ENCODE measurements at places on chromosomes 2 and 18.
A peak's percentile ranks its signal among the peaks of the same experiment; 100 is the strongest.

GRCh38 chr18:37565101-37565976 is at the start of gene CELF4:
Gene CELF4, minus strand, starts transcription at chr18:37565798.
- DNase-seq, result no peak

DNA sequence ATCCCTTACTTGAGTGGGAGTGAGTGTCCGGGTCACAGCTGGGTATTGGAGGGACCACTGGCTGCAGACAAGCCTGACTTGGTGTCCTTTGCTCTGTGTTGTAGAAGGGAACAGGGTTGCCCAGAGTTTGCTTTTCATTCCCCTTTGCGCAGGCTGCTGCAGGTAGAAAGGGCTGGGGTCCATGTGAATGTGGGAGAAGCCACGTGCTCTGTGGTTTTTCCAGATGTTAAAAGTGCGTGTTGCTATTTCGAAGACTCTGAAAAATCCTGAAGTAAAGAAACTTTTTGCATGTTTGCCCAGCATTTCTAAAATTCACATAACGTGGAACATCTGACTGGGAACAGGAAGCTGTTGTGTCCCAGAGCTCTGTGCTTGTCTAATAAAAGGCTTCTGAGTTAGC is 28.8 kb downstream of the GLI2 start:
- no peak for DNase-seq

DNA sequence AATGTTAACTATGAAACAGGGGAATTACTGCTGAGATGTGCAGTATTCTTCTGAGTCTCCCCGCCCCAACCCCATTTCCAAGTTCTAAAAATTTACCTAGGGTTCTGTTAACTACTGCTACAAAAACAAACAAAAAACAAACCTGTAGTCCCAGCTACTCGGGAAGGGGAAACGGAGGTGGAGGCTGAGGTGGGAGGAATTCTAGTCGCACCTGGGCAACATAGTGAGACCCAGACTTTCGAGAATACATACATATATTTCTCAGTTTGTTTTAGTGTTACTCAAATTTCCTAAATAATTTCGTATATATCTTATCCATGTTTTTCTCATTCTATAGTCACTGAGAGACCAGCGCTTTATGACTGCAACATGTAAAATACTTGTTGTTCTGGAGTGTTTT is 989 bp downstream of the STAM2 start:
- no peak for DNase-seq

- DNase-seq, result no peak
Measured at GRCh38 chr2:142892715-142893114, 15.3 kb downstream of the KYNU start.

- no peak for DNase-seq
Measured at GRCh38 chr2:17272170-17272569, 246.1 kb downstream of the RAD51AP2 start.

- no peak for DNase-seq
Measured at GRCh38 chr18:34990597-34990996, 50.6 kb upstream of the MAPRE2 start.

- no peak for DNase-seq
Measured at GRCh38 chr18:6607343-6607742, 122.2 kb upstream of the ARHGAP28 start.

GRCh38 chr2:102806250-102806837 is 44.5 kb downstream of the TMEM182 start:
- DNase-seq, result peak; percentile 56

- no peak for DNase-seq
Measured at GRCh38 chr18:55582325-55582724, 5.7 kb downstream of the TCF4 start.

GRCh38 chr2:61943251-61943650 is 37.8 kb downstream of the COMMD1 start:
- DNase-seq, result peak; percentile 8

- no peak for DNase-seq
Measured at GRCh38 chr2:18268400-18268799, 292.1 kb downstream of the RDH14 start.

DNA sequence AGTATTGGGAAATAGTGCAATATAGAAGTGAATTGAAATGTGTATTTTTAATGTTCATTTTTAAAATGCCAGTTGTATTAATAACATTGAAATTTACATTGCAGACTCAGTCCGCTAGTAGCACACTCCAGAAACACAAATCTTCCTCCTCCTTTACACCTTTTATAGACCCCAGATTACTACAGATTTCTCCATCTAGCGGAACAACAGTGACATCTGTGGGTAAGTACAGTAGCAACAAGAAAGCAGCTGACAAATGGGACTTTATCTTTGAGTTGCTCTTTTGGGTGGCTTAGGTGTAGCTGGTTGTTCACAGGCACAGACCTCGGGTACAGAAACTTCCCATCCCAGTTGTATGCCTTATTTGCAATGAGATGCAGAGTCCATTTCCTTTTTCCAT is 118.2 kb upstream of the IL1R2 start:
- no peak for DNase-seq

GRCh38 chr2:192978395-192978794 is 783.7 kb upstream of the TMEFF2 start:
- no peak for DNase-seq

DNA sequence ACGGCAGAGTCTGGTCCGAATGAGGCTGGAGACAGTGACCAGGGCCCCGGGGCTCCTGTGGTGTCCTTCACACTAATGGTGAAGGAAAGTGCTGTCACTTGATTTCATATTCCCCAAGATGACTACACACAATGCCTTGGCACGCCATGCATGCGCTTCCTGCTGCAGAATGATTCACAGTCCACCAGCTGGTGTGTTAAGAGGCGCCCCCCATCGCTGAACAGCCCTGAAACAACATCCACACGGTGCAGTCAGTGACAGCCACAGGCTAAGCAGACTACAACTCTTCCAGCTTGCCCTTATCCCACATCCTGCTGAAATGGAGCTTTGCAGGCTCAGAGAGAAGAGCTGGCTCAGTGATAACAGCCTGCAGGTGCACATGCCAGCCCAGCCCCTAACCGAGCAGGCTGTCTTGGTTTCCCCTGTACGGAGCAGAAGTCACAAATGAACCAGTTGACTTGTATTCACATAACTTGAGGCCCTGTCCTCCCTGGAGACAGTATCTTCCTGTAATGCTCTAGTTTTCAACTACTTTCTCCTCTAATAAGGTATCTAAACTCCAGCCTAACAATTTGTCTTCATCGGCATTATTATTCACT is 24.3 kb upstream of the CDH20 start:
- no peak for DNase-seq

GRCh38 chr2:220930271-220931076 is 641.6 kb downstream of the EPHA4 start:
- DNase-seq, result no peak

DNA sequence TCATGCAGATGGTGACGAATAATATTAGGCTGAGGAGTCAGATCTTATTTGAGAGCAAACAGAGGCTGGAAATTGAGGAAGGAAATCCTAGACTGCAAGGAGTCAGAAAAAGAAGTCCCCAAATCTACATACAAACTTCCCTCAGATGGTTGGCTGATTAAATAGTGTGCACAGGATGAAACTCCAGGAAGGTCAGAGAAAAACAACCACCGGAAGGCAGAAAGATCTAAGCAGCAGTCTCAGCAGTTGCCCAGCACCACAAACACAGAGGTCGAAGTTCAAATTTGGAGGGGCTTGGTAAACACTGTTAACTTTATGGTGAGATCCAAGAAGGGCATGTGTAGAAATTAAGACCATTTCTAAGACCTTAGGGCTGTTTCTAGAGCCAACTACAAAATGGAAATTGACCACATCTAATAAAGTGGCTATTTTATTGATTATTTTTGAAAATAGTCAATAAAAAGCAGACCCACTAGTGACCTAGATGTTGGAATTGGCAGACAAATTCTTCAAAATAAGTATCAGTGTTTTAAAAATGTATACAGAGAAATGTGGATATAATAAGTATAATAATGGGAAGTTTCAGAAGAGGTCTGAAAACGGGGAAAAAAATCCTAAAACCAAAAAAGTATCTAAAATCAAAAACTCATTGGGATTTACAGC is 134.8 kb downstream of the GALNT1 start:
- DNase-seq, result no peak

GRCh38 chr18:79819968-79820351 is 22.2 kb downstream of the KCNG2 start:
- no peak for DNase-seq

GRCh38 chr2:217979151-217979811 is 23.5 kb downstream of the TNS1 start:
- no peak for DNase-seq

DNA sequence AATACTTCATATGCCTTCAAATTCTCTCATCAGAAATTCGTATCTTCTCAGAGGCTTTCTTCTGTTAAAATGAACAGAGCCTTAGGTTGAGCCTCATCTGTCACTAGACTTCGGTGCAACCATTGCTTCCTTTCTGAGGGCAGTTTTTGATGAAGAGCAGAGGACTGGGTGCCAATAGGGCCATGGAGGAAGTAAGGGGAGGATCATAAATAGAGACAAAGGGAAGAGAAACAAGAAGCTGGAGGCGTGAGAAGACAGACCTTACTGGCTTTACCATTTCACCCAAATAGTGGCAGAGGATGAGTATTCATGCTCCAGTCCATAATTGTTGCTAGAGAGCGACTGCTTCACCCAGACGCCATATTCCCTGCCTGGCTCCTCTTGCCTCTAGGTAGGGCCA is 215.6 kb upstream of the PKDCC start:
- DNase-seq, result no peak

DNA sequence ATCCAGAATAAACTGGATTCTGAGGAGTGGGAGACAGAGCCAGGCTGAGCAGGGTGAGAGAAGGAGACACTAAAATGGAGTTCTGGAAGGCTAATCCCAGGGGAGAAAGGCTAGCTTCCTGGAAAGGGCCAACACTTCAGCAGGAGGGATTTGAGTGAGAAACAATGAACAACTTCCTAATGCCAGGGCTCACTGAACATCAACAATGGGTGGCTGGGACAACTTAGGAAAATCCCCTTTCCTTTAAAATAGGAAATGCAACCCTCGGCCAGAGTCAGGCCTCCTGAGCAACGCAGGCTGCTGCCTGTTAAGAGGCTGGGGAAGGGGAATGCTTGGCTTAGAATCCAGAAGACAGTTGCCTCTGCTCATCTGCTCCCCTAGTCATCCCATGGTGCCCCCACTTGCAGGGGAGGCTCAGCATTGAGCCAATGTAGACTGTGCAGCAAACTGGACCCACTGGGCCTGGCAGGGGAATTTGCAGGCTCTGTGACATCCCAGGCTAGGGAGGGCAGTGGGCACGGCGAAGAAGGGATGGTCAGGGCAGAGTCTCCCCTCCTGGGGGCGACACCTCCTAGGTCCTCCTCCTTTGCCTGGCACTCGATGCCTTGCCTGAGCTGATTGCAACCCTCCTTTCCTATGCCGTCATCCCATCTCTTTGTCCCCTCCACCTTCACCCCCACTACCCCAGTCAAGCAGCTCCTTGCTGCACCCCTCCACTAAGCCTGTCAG is 182.5 kb downstream of the TNS1 start:
- no peak for DNase-seq

DNA sequence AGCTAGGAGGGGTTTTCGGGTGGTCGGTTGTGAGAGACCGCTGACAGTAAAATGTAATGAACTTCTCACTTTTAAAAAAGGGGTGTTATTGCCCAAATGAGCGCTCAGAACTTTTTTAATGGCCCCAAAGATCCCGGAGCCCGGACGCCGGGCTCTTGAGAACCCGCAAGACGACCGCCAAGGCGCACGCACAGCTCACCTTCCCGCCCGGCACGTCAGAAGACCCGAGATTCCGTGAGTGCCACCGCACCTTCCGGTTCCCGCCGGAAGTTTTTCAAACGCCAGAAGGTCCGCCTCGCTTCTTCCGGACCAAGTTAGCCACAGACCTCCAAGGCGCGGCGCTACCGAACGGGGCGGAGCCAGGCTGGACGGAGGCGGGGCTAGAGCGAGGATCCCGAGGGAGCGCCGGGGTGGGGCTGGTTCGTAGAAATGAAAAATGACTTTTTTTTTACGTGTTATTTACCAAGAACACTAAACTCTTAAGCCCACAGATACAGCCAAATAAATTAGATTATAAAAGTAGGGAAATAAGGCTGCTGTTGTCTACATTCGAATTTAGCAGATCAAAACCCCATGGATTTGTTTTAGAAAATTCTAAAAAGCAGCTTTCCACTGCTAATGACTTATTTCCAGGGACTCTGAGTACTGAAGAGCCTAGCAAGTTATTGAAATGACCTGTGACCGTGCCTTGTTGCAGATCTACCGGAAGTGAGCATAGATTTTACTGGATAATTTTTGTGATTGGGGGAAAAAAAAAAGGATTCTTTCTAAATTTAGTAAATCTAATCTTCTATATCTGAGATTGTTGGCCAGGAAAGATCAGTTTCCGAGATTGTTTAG is at the start of gene SRBD1:
TSS of gene SRBD1 (minus strand) at position 248 of the 840 bp plus-strand sequence. CDS start 5,826 bp downstream, outside the sequence.
- peak; percentile 98 for DNase-seq

DNA sequence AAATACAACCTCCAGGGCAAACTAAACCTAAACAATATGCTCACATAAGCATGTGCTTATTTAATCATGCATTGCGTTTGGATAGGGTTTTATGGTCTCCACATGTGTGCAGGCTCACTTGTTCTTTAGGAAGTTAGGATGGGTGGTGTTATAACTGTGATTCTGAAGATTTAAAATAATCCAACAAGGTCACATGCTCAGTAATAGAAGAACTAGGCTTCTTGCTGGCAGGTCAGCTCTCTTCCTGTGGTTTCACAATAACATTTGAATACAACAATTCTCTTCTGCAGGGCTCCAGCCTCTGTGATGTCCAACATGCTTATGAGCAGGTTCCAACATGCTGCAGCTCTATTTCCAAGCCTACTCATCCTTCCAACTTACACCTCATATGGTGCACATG is 84.0 kb downstream of the MYL12B start:
- DNase-seq, result no peak

- no peak for DNase-seq
Measured at GRCh38 chr2:174581491-174581890, 16.1 kb downstream of the WIPF1 start.

DNA sequence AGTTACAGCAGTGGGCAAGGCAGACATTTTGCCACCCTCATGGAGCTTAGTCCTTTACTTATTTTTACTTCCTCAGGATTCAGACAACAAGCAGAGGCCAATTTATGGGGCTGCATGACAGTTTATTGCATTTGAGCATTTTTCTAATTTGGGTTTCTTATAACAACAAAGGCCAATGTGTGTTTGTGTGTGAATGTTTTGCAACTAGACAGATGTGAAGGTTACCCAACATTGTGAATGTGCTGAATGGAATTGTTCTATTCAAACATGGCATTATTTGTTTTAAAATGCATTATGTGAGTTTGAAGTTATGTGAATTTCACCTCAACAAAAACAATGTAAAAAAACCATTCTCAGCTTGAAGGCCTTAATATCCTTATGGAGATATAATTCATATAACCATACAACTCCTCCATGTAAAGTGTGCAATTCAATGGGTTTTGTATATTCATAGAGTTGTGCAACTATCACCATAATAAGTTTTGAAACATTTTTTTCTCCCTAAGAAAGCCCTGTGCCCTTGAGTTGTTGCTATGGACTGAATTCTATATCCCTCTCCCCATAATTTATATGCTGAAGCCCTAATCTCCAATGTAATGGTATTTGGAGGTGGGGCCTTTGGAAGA is 57.3 kb downstream of the CCDC195 start:
- DNase-seq, result no peak

DNA sequence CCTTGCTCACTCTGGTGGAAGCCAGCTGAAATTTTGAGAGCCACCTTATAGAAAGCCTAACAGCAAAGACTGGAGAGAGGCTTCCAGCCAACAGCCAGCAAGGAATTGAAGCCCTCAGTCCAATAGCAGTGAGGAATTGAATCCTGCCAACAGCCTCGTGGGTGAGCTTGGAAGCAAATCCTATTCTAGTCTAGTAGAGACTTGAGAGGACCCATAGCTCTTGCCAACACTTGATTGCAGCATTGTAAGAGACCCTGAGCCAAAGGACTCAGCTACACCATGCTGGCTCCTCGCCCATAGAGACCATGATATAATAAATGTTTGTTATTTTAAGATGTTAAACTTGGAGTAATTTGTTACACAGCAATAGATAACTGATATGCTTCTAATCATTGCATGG is 403.0 kb upstream of the TNP1 start:
- no peak for DNase-seq

Data from activated naive CD8-positive, alpha-beta T cell treated with anti-CD3 and anti-CD28 coated beads, Interleukin-2, amount 50 U/mL, for 24 hours (primary cell).